ENCODE measurements at places on chromosomes 2 and 18.

GRCh38 chr2:20514596-20515269, 67.9 kb downstream of the RHOB start:
- DNase-seq, result no peak

GRCh38 chr2:144201868-144202468, 318.0 kb downstream of the ZEB2 start:
- DNase-seq, result no peak

- DNase-seq, result no peak
These were observed 19.8 kb downstream of the PIK3C3 start for GRCh38 chr18:41974796-41975201.

DNA sequence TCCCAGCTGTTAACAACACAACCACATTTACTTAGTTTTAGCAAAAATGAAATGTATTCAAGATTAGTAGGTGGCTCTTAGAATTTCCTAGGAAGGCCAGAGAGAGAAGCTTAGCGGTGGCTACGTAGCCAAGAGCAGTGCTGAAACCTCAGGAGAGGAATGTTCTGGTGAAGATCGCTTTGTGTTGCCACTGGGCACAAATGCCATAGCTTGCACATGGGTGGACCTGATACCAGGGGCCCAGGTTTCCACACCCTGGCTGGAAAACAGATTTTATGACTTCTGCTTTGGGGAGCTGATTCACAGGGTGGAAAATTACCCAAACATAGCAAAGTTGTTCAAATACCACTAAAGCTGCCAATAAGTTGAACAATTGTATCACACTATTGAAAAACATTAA, 43.4 kb downstream of the THUMPD2 start:
- DNase-seq, result no peak

- DNase-seq, result no peak
These were observed 8.5 kb upstream of the STK39 start for GRCh38 chr2:168255866-168256265.

DNA sequence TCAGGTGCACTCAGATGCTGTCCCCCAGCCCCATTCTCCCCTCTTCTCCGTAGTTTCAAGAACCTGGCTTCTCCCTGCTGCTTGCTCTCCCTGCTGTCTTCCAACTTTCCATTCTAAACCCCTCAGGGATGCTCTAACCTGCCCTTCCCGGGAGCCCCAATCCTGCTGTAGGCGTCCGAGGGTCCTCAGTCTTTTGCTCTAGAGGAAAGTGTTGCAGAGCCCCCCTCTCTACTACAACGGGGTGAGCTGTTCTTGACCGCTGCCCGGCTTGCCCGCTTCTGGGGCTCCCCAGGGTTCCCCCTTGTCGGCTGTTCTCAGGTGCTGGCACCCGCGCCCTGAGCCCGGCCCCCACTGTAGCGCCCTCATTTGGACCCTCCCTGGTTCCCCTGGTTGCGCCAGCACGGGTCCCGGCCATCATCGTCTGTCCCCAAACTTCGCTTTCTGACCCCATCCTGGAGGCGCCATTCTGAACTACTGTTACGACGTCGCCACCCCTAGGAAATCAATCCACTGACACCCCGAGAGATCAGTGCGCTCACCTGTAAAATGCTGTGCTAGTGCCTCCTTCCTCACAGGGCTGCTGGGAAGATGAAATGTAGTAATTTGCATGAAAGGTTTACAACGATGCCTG, 31.9 kb upstream of the REG3G start:
- DNase-seq, result no peak

GRCh38 chr2:45167920-45168629, 158.8 kb upstream of the SIX2 start:
- no peak for DNase-seq

Measured in NCI-H526 treated with DMSO at 0.1 percent for 48 hours (cell line).